Brain (organoid and tissue), 16 donors: ENCODE measurements at places on chromosomes 2 and 18.
A peak's percentile ranks its signal among the peaks of the same experiment; 100 is the strongest.

DNA sequence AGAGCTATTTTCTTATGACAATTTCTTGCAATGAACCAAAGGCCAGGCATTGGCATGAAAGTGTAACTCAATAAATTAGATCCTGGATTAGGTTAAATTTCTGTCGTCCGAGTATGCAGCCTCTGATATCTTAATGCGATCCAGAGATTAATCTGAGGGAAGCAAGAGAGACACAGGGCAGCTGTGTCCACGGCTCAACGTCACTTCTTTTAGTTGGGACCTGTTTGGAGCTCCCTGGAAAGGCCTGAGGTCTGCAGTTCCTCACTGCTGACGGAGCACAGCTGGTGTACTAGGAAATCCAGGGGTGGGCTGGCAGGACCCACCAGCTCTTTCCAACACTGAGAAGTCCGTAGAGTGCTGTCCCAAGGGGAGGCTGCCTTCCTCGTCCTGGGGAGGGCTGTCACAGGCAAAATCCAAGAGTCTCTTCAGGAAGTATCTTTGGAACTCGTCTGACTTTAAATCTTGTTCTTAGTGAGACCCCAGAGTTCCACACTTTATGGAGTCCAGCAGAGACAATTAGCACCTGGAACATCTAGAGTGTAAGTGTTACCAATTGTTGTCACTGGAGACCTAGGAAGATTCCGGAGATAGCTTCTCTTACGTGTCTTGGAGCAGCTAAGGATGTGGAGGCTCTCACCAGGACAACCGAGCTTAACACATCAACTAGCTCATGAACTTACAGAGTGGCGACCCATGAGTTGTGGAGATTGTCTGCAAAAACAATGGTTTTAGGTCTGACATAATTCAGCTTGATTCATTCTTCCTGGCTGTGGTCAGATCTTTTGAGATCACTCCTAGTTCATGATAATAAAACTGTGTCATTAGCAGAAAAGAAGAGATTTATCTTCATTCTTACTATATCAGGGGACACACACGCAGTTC is 173.7 kb downstream of the ACKR3 start:
- DNase-seq: no peak

- DNase-seq: no peak
These were observed 1953.4 kb upstream of the LRRTM1 start for GRCh38 chr2:82257796-82258555.

DNA sequence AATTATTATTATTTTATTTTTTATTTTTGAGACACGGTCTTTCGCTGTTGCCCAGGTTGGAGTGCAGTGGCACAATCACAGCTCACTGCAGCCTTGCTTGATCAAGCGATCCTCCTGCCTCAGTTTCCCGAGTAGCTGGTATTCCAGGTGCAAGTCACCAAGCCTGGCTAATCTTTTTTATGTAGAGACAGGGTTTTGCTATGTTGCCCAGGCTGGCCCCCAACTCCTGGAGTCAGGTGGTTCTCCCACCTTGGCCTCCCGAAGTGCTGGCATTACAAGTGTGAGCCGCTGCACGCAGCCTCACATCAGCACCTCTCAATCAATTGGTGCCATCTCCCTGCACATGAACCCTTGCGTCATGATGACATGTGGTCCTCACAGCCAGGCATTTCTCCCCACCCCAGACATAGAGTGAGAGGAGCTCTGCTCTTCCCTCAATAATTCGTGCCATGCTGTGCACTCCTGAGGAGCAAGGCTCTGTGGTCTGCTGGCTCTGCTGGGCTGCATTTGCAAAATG is 5.9 kb downstream of the INPP5D start:
- DNase-seq: no peak

- DNase-seq: no peak
These were observed at the start of gene TLX2 for GRCh38 chr2:74514368-74515270. Gene TLX2 (plus strand): TSS chr2:74514450. CDS start chr2:74514807, 357 bp downstream.

DNA sequence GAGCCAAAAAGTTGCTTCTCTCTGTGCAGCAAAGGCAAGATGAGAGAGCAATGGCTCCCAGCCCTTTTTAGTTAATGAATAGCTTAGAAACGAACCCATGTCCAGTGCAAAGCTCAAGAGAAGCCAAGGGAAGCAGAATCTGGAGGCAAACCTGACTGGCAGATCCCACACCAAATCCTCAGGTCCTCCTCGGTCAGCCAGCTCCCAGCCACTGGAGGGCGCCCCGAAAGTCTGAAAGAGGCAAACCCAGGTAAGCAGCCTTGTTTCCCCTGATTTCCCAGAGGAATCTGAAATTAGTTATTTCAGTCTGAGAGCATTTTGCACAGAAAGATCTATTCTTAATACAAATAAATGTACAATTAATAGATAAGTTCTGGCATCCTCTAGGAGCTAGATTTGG is 71.3 kb upstream of the PID1 start:
- DNase-seq: no peak

GRCh38 chr2:201642086-201642578 is 1.2 kb downstream of the TMEM237 start:
- no peak for DNase-seq

DNA sequence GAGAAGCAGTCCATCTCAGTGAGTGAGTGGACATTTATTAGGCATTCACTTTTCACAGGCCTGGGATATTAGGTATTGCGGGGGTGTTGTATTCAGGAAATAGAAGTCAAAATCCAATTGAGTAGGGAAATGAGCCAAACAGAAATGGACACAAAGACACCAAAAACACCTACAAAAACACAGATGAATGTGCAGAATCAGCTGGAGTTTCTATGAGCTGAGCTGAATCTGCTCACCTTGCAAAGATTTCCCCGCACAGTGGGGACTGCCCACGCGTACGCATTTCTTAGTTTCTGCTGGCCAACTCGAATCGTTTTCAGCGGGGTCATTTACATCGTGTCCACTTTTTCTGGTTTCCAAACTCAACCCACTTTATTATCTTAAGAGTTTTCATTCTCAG is 160.0 kb downstream of the BCL2 start:
- DNase-seq: no peak

DNA sequence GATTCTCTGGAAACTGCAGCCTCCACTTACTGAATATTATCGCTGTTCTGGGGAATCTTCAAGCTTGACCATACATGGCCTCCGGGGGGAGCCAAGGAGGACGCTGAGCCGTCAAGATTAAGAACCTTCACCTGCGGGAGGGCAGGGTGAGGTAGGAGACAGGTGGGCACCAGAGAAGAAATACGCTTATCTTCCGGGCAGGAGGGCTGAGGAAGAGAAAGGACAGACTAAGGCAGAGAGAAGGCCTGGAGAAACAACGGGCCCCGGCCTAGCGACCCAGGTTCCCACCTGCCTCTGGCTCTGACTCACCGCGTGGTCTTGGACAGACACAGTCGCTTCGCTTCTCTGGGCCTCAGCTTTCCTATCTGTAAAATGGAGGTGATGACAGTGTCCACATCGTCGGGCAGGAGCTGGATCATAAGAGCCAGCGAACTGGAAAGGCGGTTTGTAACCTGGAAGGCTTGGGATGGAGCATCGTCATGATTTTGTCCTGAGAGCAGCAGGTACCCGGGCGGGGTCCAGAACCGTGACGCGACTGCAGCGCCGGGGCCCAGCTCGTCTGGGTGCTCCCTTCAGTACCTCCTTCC is 659 bp downstream of the ZNF142 start:
- peak; percentile 57 for DNase-seq

- no peak for DNase-seq
These were observed 97.4 kb upstream of the CCDC195 start for GRCh38 chr2:224813578-224813977.

GRCh38 chr2:235126768-235127167 is 175.0 kb downstream of the SH3BP4 start:
- DNase-seq: no peak

- DNase-seq: no peak
These were observed 545 bp downstream of the MPP4 start for GRCh38 chr2:201697899-201698298.

DNA sequence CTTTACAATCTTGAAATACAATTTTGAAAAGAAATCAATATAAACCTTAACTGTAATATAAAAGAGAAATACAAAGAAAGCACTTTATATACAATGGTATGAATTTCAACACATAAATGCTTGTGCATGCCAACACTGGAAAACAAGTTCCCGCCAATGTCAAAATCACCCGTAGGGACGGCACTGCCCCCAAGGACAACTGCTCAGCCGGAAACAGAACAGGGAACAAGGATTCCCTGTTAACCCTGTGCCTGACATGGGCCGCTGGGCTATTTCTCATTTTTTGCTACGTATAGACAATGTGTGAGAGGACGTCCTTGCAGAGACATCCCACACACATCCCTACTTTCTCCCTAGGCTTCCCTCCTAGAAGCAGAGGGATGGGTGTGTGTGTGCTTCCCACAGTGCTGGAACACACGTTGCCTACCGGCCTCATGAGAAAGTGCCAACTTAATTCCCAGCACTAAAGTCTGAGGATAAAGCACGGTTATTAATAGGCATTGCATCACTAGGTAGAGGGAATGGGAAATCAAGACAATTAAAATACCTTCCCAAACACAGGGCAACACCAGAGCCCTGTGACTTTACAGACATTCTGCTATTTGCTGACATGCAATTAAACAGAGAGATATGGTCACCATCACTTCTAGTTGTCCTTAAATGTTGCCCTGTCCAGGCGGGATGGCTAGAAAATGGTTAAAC is 14.4 kb downstream of the AFG3L2 start:
- DNase-seq: no peak

DNA sequence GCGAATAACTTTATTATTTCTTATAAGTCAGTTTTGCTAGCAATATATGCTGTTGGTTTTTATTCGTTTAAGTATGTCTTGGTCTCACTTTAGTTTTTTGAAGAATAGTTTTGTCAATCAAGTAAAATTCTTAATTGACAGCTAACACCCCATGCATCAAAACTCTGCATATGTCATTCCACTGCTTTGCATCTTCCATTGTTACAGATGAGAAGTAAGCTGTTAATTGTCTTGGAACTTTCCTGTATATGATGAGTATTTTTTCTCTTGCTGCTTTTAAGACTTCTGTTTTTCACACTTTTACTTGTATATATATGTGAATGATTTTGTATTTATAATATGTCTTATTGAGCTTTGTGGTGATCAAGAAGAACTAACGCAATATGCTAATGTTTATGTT is 1048.4 kb downstream of the CNTNAP5 start:
- DNase-seq: no peak

- DNase-seq: no peak
These were observed 23.2 kb downstream of the IL1B start for GRCh38 chr2:112813280-112813966.

GRCh38 chr2:188051706-188052105 is 240.0 kb upstream of the GULP1 start:
- no peak for DNase-seq

DNA sequence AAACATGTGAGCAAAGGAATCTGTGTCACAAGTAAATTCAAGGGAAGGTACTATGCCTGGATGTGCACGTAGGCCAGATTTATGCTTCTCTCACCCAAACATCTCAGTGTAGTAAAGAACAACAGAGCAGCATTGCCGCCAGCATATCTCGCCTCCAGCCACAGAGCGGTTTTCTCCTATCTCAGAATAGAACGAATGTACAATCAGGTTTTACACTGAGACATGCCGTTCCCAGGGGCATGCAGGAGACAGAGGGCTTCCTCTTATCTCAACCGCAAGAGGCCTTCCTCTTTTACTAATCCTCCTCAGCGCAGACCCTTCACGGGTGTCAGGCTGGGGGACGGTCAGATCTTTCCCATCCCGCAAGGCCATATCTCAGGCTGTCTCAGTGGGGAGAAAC is 175.3 kb downstream of the RPIA start:
- DNase-seq: no peak

GRCh38 chr2:112733456-112733855 is 12.6 kb downstream of the NT5DC4 start:
- DNase-seq: no peak

DNA sequence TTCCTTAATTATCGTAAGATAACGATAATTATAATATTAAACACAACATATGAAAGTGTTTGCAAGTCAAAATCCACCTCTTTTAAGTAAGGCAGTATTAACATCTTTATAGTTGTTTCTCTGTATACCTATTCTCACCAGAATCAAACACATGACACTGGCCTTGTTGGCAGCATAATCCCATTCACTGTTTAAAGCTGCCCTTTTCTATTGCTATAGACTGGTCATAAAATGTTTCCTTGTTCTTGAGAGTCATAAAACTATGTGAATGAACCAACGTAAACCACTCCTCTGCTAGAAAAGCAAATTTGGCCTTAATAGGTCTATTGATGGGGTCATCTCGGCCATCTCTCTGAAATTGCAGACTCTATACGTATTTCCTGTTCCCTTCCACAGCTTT is 293.1 kb downstream of the SLC8A1 start:
- no peak for DNase-seq

DNA sequence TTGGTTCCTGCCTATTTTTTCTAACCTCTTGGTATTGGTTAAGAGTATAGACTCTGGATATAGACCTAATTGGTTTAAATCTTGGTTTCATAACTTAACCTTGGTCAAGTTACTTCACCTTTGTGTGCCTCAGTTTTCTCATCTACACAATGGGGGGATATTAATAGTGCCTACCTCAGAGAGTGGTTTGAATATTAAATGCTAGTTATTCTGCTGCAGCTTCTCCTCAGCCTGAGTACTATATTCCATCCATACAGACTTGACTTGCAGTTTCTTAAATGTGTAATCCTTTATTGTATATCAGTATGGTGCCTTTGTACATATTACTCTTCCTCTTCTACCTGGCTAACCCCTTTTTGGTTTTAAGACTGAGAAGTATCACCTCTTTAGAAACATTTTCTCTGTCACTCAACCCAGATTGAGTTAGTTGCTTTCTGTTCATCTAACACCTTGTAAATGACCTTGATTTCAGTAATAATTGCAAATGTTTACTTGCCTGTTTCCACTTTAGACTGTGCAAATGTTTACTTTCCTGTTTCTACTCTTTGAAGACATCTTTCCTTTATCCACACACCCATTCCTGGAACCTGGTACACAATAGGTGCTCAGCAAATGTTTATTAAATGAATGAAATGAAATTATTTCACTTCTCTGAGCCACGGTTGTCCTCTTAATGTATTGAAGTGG is 6.6 kb downstream of the ACVR2A start:
- DNase-seq: no peak

DNA sequence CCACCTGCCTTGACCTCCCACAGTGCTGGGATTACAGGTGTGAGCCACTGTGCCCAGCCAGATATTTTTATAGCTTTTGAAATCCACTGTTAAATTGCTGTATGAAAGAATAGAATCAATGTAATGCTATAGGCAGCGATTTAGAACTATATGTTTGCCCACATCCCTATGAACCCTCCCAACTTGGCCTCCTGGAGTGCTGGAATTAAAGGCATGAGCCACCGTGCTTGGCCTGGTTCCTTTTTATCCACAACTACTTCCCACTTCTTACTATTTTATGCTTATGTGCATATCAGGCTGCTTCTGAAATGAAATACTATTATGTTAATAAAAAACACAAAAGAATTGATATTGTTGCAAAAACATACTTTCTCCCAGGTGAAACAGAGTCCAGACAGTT is 11.6 kb upstream of the PTPN2 start:
- no peak for DNase-seq

DNA sequence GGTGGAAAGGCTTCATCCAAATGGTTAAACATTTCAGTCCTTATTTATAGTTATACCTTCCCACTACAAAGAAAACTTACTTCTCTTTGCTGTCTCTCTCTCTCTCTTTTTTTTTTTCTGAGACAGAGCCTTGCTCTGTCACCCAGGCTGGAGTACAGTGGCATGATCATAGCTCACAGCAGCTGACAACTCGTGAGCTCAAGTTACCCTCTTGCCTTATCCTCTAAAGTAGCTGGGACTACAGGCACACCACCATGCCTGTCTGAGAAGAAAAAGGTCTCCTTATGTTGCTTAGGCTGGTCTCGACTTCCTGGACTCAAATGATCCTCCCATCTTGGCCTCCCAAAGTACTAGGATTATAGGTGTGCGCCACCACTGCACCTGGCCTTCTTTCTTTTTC is 32.3 kb upstream of the OLA1 start:
- DNase-seq: no peak

GRCh38 chr2:186349508-186349907 is 136.6 kb upstream of the ZC3H15 start:
- DNase-seq: no peak
